WTC11 (cell line): ENCODE measurements at places on chromosomes 11 and 22. TPM values are rescaled to one million over a fixed set of nuclear protein-coding genes. Genes with fewer than 3 reads are reported as not detected.

DNA sequence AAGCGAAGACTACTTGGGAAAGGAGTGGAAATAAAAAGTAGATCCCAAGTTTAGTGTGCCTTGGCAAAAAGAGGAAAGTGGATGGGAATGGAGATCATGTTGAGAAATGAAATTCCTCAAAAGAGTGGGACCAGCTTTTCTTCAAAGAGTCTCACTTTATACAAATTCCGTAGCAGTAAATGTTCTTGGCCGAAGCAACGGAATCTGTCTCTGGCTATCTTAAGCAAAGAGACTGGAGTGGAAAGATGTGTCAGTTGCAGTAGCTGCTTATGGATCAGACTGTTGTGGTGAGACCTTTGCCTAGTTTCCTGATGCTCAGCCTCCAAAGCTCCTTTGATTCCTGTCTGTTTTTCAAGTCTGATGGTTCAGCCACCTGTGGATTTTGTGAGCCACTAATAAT, 73.6 kb downstream of the CSTPP1 start:
- no peak for DNase-seq

- DNase-seq = no peak
Measured at GRCh38 chr11:45147891-45148675, 1.6 kb downstream of the PRDM11 start.

GRCh38 chr22:38069372-38070249, 12.4 kb downstream of the PICK1 start:
- peak; percentile 58 for DNase-seq

Gene MUC5AC
- under 0.01 TPM in 1 of 3 replicates, not detected in the others for total RNA-seq

- no peak for DNase-seq
Measured at GRCh38 chr11:1161410-1162137, 3.8 kb downstream of the MUC5AC start.

- DNase-seq = no peak
Measured at GRCh38 chr11:827897-828192, at the start of gene CRACR2B. Gene CRACR2B (plus strand): TSS chr11:827919. CDS start chr11:828608, 689 bp downstream.

Gene LAYN
- total RNA-seq = 3.0 to 3.7 TPM (median 3.6 TPM) in 3 replicates

Gene RAB39A
- 9.5 to 12.1 TPM (median 10.6 TPM) in 3 replicates for total RNA-seq

DNA sequence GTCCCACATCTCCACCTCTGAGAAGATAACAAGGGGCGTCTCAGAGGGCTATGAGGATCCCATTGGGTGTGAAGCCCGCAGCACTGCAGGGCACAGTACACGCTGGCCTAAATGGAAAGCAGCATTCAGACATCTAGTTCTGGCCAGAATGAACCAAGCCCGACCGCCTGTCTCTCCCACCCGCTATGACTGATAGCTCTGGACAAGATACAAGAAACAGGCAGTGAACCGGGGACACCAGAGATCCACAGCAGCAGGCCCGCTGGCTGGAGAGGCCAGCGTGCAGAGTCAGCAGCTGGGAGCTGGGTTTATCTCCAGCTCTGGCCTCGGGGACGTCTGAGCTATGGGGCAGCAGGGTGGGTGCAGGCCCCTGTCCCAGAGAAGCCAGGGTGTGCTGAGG, 9.6 kb downstream of the CERK start:
- no peak for DNase-seq

DNA sequence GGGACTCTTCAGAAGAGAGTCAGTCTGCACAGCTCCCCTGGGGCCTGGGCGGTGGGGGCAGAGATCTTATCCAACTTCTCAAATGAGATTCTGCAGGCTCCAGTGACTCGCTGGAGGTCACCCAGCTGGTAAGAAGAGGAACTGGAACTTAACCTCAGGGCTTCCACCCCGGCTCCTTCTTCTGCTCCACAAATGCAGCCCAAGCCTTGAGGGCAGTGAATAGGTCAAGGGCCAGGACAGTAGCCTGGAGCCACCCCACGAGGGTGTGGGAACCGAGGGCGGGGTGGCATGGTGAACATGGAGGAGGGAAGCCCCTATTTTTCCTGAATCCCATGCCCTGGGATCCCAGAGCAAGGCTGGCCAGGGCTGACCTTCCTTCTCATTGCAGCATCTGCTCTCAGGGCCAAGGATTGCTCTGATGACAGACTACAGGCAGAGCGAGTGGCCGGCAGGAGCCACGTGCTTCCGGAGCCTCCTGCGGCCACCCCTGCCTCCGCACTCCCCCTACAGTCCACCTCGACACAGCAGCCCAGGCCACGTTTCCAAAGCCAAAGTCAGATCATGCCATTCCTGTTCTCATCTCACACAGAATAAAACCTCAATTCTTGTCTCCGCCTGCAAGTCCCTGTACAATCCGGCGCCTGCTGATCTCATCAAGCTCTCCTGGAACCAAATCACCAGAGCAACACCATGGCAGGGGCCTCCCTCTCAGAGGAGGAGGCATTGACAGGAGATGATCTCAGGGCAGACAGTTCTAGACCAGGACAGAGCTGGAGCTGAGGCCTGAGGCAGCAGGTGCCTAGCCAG, 21.1 kb upstream of the UPK3A start:
- peak; percentile 73 for DNase-seq

GRCh38 chr22:20435436-20436306, 2.0 kb downstream of the SCARF2 start:
- no peak for DNase-seq

DNA sequence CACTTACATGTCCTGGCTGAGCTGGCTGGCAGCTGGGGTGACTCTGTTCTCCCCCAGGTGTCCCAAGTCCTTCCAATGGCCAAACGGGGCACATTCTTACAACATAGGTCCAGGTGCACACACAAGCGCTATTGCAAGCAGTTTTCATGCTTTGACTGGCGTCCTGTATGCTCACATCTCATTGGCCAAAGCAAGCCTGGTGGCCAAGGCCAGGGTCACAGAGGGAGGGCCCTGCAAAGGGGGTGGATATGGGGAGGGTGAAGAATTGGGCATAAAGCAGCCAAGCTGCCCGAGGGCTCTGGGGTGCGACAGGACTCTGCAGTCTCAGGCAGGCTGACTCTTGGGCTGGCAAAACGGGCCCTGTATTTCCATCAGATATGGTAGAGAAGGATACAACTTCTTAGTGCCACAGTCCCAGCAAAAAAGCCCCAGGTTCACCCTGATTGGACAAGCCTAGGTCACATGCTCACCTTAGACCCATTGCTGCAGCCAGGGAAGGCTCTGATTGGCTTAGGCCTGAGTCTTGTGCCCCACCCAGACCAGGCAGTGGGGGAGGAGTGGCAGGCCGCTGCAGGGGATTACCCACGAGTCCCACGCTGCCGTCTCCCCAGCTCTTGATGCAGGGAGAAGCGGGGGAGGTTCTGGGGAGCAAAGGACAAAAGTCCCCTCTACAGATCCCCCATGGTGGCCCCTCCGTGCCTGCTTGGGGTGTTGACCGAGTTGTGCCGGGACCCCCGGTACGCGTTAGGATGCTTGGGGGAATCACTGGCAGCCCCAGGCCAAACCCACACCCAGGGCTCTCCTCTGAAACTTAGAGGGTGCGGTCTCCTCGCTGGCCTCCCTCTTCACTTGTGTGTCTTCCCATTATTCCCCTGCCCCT, 110.8 kb downstream of the ARHGAP8 start:
- DNase-seq = peak; percentile 32

- DNase-seq = no peak
Measured at GRCh38 chr11:114783805-114784204, 105.5 kb downstream of the NXPE2 start.

GRCh38 chr11:45382133-45382878, 96.2 kb upstream of the SYT13 start:
- no peak for DNase-seq

DNA sequence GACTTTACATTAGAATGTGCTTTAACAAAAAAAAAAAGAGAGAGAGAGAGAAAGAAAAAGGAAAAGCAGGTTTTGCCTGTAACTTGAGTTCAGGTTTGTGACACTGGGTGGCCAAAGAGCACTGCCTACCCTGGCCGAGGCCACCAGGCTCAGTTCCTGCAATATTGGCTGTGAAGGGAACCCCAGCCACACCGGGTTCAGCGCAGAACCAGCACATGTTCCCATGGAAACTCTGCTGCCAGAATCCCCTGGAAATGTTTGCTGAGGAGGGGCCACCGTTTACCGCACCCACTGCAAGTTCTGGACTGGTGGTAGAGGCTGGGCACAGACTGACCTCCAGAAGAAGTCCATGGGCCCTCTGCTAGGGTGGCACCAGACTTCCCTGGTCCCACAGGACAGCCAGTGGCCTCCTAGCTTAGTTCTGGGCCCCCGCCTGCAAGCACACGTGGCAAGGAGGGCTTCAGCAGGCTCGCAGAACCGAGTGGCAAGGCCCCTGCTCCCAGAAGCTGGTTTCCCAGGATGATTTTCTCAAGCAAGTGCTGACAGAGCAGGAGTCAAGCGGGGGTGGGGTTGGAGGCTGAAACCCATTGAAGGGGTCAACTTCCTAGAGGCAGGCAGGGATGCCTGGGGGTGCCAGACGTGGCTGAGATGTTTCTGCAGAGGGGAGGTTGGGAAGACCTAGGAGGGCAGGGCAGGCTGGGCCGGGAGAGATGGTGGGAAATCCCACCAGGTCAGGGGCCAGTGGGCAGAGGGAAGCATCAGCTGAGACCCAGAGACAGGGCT, 51.2 kb downstream of the NFAM1 start:
- no peak for DNase-seq

- no peak for DNase-seq
Measured at GRCh38 chr22:46132830-46133587, 17.3 kb upstream of the PPARA start.

Gene JRKL
- total RNA-seq = 5.0 to 6.1 TPM (median 5.7 TPM) in 3 replicates

Gene RIMBP3B
- 0.09 to 0.62 TPM (median 0.27 TPM) in 3 replicates for total RNA-seq

DNA sequence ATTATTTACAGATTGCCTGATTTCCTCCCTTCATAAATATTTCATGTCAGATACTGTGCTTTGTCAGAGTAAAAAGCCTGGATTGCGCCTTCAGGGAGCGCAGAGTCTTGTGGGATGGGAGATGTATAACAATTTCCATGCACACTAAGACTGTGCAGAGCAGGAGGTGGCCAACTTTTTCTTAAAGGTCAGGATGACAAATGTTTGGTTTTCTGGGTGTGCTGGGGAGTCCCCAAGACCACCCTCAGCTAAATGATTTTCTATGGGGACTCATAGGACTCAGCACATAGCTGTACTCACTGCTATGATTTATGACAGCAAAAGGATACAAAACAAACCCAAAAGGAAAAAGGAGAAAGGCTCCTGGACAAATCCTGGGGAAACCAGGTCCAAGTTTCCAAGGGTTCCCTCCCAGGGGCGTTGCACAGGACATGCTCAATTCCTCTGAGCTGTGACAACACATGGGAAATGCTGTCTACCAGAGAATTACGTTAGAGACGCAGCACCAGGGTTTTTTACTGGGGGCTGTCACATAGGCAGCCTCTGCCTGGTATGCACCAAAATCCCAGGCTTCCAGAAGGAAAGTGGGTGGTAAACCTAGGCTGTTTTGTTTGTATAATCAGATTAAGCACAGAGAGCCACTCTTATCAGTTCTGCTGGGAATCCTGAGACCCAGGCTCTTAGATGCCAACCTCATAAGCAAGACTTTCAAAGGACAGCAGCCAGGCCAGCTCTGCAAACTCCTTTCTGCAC, 59.1 kb downstream of the CSNK2A3 start:
- no peak for DNase-seq
